ENCODE measurements at places on chromosomes 3 and 15.

DNA sequence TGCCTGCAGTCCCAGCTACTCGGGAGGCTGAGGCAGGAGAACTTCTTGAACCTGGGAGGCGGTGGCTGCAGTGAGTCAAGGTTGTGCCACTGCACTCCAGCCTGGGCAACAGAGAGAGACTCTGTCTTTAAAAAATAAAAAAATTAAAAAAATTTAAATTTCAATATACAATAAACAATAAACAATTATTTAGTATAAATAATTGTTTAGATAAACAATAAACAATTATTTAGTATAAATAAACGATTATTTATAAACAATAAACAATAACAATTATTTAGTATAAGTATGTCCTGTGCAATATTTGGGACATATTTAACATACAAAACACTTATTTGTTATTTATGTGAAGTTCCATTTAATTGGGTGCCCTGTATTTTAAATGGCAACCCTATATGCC is 119.6 kb downstream of the XXYLT1 start:
- DNase-seq: no peak

- no peak for DNase-seq
Measured at GRCh38 chr15:71934446-71934845, 124.1 kb downstream of the NR2E3 start.

DNA sequence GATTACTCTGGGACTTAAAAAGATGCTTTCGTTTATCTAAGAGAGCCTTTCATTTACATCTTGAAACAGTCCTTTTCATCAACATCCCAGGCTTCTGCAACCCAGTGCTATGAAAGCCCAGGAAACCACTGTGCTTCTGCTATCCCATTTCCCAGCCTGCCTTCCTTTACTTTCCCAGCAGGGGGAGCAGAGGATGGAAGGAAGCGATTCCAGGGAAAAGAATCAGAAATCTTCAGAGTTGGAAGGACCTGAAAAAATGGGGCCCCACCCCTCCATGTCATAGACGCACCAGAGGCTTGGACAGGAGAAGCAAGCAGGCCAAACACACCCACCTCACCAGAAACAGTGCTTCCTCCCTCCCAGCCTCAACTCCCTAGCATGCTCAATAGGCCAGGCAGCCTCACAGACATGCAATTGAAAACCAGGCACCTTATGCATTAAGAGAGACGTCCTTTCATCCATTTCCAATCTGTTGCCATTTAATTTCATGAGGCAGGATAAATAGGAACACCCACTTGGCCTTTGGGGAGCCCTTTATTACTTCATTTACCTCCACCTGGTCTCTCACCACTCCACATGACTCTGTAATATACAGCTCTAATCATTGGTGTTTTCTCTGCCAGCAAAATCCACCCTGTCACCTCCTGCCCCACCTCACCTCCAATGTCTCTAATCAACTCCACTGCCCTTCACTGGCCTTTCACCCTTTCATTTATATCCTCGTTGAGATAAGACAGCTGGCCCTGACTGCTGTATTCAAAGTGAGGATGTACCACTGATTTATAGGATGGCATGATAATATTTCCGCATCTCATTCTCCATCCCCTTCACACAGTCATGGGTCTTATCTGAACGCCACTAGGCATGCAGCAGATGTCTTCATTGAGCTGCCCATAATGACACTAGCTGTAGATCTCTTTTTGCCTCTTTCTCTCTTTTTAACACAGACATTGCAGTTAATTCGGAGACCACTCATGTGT is 583.9 kb downstream of the NTRK3 start:
- DNase-seq: no peak

GRCh38 chr3:67077656-67078055 is 79.5 kb downstream of the KBTBD8 start:
- no peak for DNase-seq

GRCh38 chr15:88035381-88035780 is 221.2 kb downstream of the NTRK3 start:
- no peak for DNase-seq

DNA sequence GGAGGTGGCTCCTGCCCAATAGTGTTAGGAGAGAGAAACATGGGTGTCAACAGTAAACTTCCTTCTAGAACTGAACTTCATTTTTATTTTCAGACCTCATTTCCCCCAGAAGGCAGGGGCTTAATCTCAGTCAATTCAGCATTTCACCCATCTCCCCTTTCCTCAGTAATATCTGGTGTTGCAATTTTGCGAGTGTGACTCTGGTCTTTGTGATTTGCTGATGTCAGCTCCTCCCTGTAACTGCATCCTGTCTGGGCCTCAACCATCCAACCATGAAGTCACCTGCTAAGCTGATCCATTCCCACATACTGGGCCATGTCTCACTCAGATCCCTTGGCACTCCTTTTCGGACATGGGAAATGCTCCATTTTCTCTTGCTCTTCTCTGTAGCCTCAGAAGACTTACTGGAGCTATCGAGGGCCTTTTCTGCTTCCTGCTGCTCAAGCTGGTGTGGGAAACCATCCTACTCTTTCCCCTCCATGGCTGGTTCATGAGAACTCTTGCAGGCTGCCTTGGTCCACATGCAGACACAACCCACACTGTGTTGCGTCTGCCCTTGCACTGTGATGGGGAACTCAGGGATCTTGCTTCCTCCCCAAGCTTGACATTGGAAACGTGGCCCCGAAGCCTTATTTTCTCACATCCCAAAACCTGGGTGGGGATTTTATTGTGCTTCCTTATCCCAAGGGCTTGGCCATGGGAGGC is 24.6 kb downstream of the CCR4 start:
- no peak for DNase-seq

GRCh38 chr15:66424963-66425612 is 38.4 kb downstream of the MAP2K1 start:
- DNase-seq: no peak

- no peak for DNase-seq
Measured at GRCh38 chr3:123787133-123787532, 97.0 kb downstream of the MYLK start.

- no peak for DNase-seq
Measured at GRCh38 chr3:50359760-50360110, 414 bp upstream of the TMEM115 start.

GRCh38 chr3:25768851-25769250 is 14.4 kb downstream of the NGLY1 start:
- no peak for DNase-seq

DNA sequence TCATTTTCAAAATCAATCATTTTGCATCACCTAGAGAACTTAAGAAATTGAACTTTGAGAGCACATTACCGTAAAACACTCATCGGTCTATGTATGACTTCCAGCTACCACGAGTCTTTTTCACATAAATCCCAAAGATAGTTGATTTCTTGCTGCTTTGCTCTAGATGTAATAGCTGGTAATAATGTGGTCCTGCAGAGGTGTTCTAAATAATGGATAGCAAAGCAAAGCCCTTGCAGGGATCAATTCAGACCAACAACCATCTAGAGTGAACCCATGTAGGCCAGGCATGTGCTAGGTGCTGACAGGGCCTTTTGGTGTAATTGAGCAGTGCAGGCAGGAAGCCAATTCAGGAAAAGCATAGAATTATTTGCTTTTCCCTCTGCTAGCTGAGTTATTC is 26.1 kb upstream of the C3orf80 start:
- no peak for DNase-seq

- no peak for DNase-seq
Measured at GRCh38 chr3:128499724-128500275, 6.8 kb upstream of the GATA2 start.

DNA sequence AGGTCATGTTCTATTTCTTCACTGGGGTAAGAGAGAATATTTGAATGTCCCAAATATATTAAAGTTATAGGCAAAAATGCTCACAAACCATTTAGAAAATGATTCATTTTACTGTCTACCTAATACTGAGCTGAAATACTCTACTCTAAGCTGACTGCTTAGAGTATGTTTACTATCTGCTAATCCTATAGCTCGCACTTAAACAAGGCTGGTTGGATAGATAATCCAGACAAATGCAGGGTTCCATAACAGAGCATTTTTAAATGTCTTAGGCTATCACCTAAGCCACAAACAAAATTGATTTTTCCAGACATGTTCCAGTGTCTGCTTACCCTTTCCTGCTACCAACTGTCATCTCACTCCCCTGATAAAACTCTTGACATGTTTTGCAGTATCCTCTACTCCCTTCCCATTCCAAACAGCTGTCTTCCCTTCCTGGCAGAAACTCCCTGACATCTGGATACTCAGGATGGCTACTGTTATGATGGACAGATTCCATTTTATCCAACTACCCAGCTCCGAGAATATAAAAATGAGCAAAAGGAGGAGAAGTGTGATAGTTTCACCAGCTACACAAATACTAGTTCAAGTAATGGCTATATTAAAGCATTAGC is 1034.7 kb downstream of the FHIT start:
- DNase-seq: no peak

GRCh38 chr3:145939431-145939830 is 221.6 kb downstream of the PLOD2 start:
- DNase-seq: no peak

DNA sequence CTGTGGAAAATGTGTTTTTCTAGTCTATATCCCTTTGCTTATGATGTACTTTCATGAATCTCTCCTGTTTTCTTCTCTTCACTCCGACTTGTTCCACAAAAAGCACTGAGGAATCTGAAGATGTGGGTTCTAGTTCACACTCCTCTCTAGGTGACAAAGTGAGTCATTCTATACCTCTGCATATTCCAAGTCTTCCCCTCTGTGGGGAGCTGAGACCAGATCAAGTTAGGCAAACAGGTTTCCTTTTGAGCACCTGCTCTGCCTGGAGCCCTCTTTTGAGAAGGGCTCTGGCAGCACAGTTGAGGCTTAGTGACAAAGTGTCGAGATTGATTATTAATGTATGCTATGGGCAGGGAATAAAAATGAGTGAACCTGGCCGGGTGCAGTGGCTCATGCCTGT is 82.4 kb upstream of the VGLL4 start:
- DNase-seq: no peak

- no peak for DNase-seq
Measured at GRCh38 chr3:112759210-112759609, 87.5 kb downstream of the CD200R1L start.

DNA sequence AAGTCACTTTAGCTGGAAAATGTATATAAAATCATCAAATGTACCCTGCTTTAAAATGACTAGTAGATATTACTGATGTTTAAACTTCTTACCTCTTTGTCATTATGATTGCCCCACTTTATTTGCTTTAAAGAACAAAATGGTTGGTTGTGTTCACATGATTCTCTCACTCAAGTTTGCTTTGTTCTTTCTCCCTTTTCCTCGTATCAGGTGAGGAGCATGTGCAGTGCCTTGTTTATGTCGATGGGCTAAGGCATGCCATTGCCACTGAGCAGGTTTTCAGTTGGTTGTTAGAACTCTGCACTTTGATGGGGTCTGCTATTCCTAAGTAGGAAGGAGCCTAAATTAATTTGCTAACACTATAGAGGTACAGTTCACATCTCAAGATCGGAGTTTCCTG is 5.3 kb downstream of the MAP2K5 start:
- no peak for DNase-seq

DNA sequence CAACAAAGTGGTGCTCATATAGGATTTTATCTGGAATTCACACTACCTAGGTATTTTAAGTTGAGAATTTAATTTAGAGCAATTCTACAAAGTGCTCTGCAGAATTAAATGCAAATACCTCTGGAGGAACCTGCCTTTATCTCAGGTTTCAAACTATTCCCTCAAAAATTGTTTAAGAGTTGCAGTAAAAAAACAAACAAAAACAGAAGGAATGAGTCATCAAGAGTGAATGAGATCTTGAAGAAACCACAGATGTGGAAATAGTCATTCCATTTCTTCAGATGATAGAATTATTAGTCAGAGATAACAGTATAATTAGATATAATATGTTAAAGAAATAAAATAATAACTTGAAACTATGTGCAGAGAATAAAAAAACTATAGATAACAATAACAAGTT is 80.8 kb upstream of the SCN5A start:
- DNase-seq: no peak

DNA sequence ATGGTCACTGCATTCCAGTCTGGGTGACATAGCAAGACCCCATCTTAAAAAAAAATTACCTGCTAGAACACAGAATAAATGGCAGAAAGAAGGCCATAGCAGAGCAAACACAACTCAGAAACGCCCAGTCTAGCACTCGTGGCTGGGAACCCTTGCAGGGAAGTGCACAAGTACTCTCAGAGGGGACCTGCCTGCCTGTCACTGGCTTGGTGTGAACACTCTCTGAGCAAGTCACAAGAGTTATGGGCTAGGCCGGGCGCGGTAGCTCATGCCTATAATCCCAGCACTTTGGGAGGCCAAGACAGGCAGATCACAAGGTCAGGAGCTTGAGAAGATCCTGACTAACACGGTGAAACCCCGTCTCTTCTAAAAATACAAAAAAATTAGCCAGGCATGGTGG is 17.2 kb downstream of the SFMBT1 start:
- no peak for DNase-seq

DNA sequence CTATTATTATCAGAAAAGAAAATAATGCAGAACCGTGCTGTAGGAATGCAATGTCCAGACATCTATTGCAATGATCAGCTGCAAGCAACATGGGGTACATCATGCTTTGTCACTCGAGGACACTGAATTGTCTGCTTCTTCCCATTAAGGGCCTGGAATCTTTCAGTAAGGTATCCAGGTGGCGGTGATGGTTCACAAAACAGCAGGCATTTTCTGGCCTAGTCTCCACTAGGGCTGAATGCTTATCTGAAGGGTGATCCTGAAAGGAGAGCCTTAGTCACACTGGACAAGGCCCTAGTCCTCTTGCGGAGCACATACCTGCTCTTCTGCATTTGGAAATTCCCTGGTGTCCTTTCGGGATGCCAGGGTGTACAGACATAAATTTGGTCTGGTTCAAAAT is 21.2 kb downstream of the ITPR1 start:
- no peak for DNase-seq

DNA sequence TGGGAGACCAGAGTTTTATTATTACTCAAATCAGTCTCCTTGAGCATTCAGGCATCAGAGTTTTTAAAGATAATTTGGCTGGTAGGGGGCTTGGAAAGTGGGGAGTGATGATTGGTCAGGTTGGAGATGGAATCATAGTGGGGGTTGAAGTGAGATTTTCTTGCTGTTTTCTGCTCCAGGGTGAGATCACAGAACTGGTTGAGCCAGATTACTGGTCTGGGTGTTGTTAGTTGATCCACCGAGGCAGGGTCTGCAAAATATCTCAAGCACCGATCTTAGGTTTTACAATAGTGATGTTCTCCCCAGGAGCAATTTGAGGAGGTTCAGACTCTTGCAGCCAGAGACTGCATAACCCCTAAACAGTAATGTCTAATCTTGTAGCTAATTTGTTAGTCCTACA is 141.0 kb downstream of the OTOL1 start:
- no peak for DNase-seq

- DNase-seq: no peak
Measured at GRCh38 chr3:33004961-33005360, 53.5 kb downstream of the CCR4 start.
